Right renal pelvis (tissue), 4 donors: ENCODE measurements at places on chromosomes 16 and 17. TPM values are rescaled to one million over a fixed set of nuclear protein-coding genes. Genes with fewer than 3 reads are reported as not detected.

Gene NPIPB9
- polyA plus RNA-seq = 1.5 TPM

DNA sequence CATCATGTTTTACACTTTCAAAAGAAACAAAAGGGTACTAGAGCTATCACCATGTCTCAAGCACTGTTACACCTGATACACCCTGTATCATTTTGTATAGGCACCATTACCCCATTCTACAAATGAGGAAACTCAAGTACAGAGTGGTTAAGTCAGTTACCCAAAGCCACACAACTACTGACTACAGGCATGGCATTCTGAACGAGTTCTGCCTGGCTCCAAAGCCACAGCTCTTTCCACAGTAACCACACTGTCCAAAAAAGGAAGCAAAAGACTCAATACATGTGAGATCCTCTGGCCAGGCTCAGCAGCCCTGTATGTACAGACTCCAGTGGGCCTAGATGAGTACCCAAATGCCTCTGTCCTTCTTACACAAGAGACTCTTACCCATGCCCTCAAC lies 4.7 kb downstream of the DYNC1LI2 start:
- DNase-seq = no peak

- no peak for DNase-seq
Measured at GRCh38 chr16:81610144-81610842, 165.7 kb downstream of the CMIP start.

DNA sequence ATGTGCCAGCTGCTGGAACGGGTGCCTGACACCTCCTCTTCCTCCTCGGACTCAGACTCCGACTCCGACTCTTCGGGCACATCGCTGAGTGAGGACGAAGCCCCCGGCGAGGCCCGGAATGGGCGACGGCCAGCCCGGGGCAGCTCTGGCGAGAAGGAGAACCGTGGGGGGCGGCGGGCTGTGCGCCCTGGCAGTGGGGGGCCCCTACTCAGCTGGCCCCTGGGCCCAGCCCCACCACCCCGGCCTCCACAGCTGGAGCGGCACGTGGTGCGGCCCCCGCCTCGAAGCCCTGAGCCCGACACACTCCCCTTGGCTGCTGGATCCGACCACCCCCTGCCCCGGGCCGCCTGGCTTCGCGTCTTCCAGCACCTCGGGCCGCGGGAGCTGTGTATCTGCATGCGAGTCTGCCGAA lies 6.8 kb downstream of the FBXL19 start:
- no peak for DNase-seq

Gene ABCC11
- polyA plus RNA-seq = 0.24 TPM

DNA sequence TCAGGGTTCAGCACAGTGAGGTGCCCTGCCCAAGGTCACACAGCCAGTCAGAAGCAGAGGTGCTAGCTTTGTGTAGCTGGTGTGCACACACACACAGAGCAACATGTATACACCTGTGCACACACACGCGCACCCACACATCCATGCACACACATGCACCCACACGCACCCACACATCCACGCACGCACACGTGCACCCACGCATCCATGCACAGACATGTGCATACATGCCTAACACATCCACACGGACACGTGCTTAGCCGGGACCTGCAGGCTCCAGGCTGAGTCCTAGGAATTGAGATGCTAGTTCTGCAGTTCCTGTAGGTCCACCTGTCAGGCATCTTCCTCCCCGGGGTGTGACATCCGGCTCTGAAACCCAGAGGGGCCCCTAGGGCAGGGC lies 13.0 kb upstream of the DPEP1 start:
- DNase-seq = no peak

- no peak for DNase-seq
Measured at GRCh38 chr17:9763643-9764042, 27.7 kb downstream of the DHRS7C start.
